ENCODE measurements at places on chromosomes 2 and 18.

- no peak overlapping the region for H3K4me3 ChIP-seq
- no peaks in the 10 kb centered on the region for H3K36me3 ChIP-seq
These were observed 494.9 kb downstream of the NYAP2 start for GRCh38 chr2:225894236-225894980.

DNA sequence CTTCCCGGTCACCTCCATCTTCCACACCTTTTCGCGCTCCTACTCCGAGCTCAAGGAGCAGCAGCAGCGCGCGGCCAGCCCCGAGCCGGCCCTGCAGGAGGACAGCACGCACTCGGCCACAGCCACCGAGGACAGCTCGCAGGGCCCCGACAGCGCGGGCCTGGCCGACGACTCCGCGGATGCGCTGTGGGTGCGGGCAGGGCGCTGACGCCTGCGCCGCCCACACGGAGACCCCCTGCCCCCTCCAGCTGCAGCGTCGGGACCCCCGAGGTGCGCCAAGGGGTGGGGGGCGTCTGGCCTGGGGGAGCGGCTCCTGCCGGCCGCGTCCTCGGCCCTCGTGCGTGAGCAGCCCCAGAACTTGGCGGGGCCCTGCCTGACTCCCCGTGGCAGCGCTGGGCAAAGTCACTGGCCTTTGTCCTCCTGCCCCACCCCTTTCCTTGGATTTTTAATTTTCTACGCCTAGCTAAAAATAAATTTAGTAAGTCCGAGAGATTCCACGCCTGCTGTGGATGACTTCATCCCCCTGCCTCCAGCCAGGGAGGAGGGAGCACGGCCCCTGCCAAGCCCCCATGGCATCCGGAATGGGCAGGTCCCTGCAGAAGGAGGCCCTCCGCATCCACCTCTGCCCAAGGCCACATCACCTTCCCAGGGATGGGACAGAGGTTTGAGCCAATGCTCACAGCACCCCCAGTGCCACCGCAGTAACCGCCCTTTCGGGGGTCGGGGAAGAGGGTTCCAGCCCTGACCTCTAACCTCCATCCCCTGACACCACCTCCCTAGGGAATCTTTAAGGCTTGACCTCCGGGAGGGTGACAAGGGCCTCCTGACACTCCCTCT, 51.6 kb downstream of the SLC66A2 start:
- H3K27ac ChIP-seq = no peak overlapping the region
- DNase-seq = no peak
- no peaks in the 10 kb centered on the region for H3K27me3 ChIP-seq

GRCh38 chr2:9170458-9171130, 36.0 kb upstream of the ASAP2 start:
- H3K4me3 ChIP-seq = no peak overlapping the region
- no peak for DNase-seq
- peaks cover 6% of the 10 kb centered on the region for H3K4me1 ChIP-seq
- no peaks in the 10 kb centered on the region for H3K36me3 ChIP-seq
- no peaks in the 10 kb centered on the region for H3K27me3 ChIP-seq

GRCh38 chr2:98809878-98810587, 79.1 kb upstream of the MGAT4A start:
- H3K36me3 ChIP-seq = no peaks in the 10 kb centered on the region
- DNase-seq = no peak
- H3K4me3 ChIP-seq = no peak overlapping the region
- H3K4me1 ChIP-seq = peaks cover 3% of the 10 kb centered on the region

All from natural killer cell (primary cell).